Esophagus squamous epithelium (tissue), 5 donors: ENCODE measurements at places on chromosomes 7 and 10.

DNA sequence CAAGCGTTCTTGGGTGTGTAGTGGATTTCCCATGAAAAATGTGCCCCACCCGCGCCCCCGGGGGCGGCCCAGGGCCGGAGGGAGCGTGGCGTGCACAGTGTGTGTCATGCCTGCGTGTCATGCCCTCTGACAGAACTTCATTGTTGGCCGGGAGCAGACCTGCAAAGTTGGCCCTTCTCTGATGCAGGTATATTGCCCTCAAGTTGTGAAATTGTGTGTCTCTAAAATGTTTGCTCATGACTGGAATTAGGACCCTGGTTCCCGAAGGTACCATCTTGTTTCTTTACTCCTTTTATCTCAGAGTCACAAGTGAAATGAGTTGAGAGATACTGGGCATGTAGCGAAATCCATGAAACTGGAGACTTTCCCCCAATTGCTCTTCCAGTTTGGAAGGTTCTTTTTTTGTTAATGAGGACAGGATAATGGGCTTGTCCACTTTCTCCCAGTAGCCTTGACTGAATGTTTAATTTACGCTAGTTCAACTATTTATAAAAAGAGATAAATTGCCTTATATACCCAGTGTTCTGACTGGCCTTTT is 26.2 kb downstream of the ADK start:
- DNase-seq: no peak

GRCh38 chr10:96991313-96991841 is 159.3 kb downstream of the LCOR start:
- no peak for DNase-seq

DNA sequence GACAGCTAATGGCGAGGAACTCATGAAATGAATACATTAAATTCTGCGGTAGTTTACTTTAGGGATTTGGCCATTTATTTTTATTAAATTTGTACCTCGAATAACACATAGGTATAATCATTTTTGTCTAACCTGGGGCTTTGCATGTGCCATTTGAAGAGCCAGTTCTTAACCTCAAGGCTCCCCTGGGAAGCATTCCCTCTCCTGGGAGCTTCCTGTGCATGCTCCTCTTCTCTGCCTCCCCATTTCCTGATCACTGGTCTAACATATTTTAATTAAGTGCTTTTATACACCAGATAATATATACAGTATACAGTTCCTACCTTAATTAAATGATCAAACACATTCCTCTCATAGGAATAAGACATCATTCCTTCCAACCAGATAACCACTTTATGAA is 183.9 kb upstream of the FZD1 start:
- DNase-seq: no peak

- DNase-seq: no peak
These were observed 2.8 kb downstream of the BMI1 start for GRCh38 chr10:22323538-22324305.

DNA sequence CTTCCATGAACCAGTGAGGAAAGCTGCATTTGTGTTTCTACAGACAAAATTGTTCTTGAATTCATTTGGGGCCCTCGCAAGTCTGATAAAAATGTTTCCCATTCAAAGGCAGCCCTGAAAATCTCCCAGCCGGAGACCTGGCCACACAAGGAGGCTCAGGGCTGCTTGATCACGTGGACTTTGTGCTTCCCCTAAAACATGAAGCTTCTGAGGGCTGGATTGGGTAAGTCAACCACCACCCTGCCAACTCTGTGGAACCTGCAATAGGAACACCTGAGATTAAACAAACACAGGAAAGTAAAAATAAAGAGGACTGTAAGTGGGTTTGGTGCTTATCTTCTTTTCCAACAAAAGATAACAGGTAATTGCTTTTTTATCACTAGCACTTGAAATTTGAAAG is 133.8 kb downstream of the C10orf90 start:
- no peak for DNase-seq
